Testis (tissue), 5 donors: ENCODE measurements at places on chromosomes 11 and 22. TPM values are rescaled to one million over a fixed set of nuclear protein-coding genes. Genes with fewer than 3 reads are reported as not detected.

DNA sequence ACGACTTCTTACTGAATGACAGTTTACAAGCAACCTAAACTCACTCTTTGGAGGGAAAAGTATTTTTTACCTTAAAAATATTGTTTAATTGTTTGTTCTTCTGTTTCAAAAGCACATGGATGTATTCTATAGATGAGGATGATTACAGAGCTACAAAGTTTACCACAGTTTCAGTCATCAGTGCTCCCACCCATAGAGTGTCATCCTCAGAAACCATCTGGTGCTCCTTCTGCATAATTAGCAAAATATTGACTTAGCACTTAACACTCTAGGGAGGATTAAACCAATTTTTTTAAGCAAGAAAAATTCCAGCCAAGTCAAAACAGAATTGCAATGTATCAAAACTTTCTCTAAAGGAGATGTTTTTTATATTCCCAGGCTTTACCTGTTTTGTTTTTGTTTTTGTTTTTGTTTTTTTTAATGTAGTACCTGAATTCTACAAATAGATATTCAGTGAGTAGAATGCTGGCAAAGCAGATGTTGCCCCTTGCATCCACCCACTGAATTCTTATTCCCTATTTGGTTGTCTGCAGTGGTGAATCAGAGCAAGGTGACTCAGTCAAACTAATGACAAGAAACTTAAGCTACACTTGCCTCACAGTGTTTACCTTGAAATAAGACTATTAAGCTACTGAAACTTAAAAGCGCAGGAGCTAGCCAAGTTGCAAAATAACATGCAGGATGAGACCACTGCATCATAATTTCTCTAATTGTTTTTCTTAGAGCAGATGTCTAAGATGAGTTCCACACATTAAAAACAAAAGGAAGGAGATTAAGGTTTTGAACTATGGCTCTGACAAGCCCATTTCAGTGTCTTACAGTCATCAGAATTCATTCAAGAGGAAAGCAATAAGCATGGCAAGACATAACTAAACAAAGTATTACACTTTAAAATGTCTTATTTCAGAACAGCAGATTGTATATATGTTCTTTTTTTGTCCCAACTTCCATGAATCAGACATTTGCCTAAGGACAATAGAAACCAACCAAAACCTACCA, 155.1 kb upstream of the SOX6 start:
- no peak overlapping the region for H3K27ac ChIP-seq
- no peaks in the 10 kb centered on the region for H3K4me1 ChIP-seq
- no peaks in the 10 kb centered on the region for H3K36me3 ChIP-seq
- H3K27me3 ChIP-seq, result no peaks in the 10 kb centered on the region
- DNase-seq, result no peak

XPNPEP3 gene
- total RNA-seq, result 46.5 TPM

GRCh38 chr11:79931692-79932091, 490.9 kb upstream of the TENM4 start:
- no peak overlapping the region for H3K27ac ChIP-seq
- H3K36me3 ChIP-seq, result no peaks in the 10 kb centered on the region
- H3K27me3 ChIP-seq, result no peaks in the 10 kb centered on the region
- no peak overlapping the region for H3K4me3 ChIP-seq

KCNK4 gene
- 0.24 TPM for total RNA-seq

ESAM gene
- total RNA-seq, result 6.0 TPM

DNA sequence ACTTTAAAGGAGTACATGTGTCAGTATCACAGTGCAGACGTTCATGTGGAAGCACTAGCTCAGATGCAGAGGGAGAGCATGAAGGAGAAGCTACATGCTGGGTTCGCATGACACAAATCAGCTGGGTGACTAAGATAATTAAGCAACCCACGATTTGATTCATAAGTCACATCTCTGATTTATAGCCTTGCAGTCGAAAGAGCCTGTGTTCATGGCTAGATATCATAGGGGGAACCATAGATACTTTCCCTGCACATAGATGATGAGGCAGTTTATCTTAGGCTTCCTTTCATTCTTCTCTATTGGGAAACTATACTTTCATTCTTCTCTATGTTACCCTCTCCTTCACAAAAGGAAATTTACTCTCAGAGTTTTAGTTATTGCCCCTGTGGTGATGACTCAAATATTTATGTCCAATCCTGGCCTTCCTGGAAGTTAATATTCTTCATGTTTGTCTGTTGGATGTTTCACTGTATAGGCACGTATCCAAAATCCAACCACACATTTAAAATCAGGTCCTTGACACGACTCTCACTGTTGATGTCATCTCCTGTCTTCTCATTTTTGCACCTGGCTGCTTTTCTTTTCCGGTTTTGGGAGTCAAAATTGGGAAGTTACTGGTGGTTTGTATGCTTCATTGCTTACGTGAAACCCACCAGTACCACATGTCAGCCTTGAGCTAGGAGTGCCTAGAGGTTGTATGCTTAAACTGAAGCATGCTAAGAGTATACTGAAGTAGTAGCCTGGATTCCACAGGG, 56.3 kb upstream of the SLC5A12 start:
- no peak for DNase-seq
- H3K36me3 ChIP-seq, result no peaks in the 10 kb centered on the region
- no peak overlapping the region for H3K27ac ChIP-seq
- no peaks in the 10 kb centered on the region for H3K27me3 ChIP-seq
- no peak overlapping the region for H3K4me3 ChIP-seq

- H3K27me3 ChIP-seq, result no peaks in the 10 kb centered on the region
- no peaks in the 10 kb centered on the region for H3K4me1 ChIP-seq
- no peak overlapping the region for H3K4me3 ChIP-seq
- H3K27ac ChIP-seq, result no peak overlapping the region
Observed at GRCh38 chr11:131109257-131109656, 193.0 kb upstream of the SNX19 start.

GRCh38 chr11:102551169-102551781, 20.7 kb upstream of the MMP7 start:
- no peak overlapping the region for H3K27ac ChIP-seq
- no peaks in the 10 kb centered on the region for H3K27me3 ChIP-seq
- H3K36me3 ChIP-seq, result no peaks in the 10 kb centered on the region
- H3K4me1 ChIP-seq, result no peaks in the 10 kb centered on the region

CALCA gene
- not detected for total RNA-seq

DNA sequence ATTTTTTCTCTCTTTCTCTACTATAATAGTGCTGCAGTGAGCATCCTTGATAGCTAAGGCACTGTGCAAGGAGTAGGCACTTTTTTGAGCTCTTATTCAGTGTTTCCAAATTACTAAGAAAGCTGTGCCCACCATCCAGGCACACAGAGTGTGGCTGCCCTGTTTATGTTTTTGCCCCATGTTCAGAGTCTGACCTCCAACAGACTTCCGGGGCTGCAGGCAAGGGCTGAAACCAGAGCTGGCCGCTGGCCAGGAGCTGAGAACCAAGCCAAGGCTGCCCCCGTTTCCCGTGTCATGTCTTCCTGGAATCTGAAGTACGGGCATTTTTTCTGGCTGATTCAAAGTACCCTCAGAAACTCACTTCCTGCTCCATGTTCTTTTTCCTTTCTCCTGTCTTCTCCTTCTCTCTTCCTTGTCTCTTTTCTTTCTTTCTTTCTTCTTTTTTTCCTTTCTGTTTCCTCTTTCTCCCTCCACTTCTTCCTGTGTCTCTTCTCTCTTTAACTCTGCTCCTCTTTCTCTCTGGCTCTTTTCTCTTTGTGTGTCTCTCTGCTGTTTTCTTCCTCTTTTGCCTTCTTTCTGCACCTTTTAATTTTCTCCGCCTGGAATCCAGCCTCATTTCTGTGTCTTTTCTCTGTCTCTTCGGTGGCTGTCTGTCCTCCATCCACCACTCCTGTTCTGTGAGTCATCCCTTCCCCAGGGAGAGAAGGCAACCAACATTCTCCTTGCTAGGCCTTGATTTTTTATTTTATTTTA, 17.0 kb upstream of the KCTD14 start:
- peak; percentile 68 for DNase-seq
- H3K27ac ChIP-seq, result no peak overlapping the region
- H3K27me3 ChIP-seq, result no peaks in the 10 kb centered on the region
- H3K36me3 ChIP-seq, result no peaks in the 10 kb centered on the region
- no peak overlapping the region for H3K4me3 ChIP-seq

OR10G7 gene
- not detected for total RNA-seq

RIC3 gene
- 48.6 TPM for total RNA-seq

- H3K4me1 ChIP-seq, result no peaks in the 10 kb centered on the region
- H3K27me3 ChIP-seq, result no peaks in the 10 kb centered on the region
- H3K36me3 ChIP-seq, result no peaks in the 10 kb centered on the region
- no peak for DNase-seq
- no peak overlapping the region for H3K4me3 ChIP-seq
- no peak overlapping the region for H3K27ac ChIP-seq
Observed at GRCh38 chr11:56396047-56396446, 16.4 kb upstream of the OR5AL1 start.

GDPD4 gene
- total RNA-seq, result 27.2 TPM

- no peaks in the 10 kb centered on the region for H3K27me3 ChIP-seq
- H3K4me1 ChIP-seq, result peaks cover 20% of the 10 kb centered on the region
- no peaks in the 10 kb centered on the region for H3K36me3 ChIP-seq
Observed at GRCh38 chr11:73143126-73143838, 1.2 kb upstream of the FCHSD2 start.

OR5A1 gene
- 0.24 TPM for total RNA-seq

DNA sequence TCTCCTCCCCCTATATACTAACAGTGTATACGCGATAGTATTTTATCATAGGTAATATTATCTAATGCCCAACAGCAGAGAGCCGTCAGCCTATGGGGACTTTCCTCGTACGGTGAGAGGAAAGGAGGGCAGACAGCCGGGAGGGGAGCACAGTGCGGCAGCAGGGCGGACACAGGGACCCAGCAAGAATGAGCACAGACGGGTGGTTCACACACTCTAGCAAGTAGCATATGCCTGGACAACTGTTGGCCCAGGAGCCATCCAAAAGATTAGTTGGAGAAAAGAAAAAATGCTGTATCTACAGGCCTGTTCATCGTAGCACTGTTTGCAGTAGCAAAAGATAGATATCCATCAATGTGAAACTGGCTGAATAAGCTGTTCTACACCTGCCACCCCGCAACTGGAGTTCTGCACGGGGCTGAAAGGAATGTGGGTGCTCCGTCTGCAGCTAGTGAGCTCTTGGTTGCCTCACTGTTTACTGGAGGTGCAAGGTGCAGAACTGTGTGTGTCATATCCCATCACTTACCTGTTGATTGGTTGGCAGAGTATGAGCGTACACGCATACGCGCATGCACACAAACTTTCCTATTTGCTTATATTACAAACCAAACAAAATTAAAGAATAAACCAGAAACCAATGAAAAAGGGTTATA, 324.3 kb downstream of the TBC1D22A start:
- no peak overlapping the region for H3K4me3 ChIP-seq
- H3K4me1 ChIP-seq, result peaks cover 11% of the 10 kb centered on the region
- DNase-seq, result no peak
- H3K36me3 ChIP-seq, result no peaks in the 10 kb centered on the region

GRCh38 chr11:69638941-69639681, 1.8 kb upstream of the CCND1 start:
- no peaks in the 10 kb centered on the region for H3K27me3 ChIP-seq
- H3K4me1 ChIP-seq, result peaks cover 27% of the 10 kb centered on the region
- peak; percentile 93 for DNase-seq
- H3K27ac ChIP-seq, result no peak overlapping the region

LRRN4CL gene
- 4.7 TPM for total RNA-seq
